ENCODE measurements at places on chromosomes 12 and 14.

DNA sequence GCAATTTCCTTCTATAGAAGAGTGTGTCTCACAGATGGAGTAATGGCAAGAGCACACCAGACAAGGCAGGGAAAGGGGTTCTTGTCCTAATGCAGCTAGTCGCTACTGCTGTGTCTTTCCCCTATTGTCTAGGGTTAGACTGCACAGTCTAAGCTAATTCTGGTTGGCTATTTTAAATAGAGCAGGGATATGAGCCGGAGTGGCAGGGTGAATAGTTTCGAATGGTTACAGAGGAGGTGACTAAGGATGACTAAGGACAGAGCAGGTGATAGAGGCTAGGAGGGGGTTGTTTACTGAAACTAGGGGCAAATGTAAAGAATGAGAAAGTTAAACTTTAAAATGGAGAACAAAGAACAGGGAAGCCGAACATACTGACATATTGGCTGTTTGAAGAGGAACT lies 25.6 kb upstream of the CPNE8 start:
- no peak for DNase-seq

GRCh38 chr14:105636935-105637334 lies 110.6 kb downstream of the TMEM121 start:
- no peak for DNase-seq

- DNase-seq, result peak; percentile 24
These were observed 318.4 kb downstream of the RAD51B start for GRCh38 chr14:68137704-68138619.

- DNase-seq, result no peak
These were observed 257.2 kb upstream of the PRICKLE1 start for GRCh38 chr12:42846782-42847181.

DNA sequence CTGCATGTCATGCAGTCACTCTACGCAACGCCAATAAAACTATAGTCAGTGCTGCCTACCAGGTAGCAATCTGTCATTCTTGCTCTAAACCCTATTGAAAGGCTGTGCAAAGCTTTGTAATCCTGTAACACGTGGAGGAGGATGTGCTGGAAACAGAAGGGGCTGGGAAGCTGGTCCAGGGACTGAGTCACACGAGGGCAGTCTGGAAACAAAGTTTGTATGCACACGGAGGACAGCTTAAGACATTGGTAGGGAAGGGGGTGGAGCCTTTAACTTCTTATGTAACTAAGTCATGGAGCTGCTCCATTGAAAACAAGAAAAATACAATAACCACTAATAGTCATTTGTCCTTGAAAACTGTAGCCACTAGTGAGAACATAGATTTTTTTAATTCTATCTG lies 128.0 kb downstream of the BCAT1 start:
- no peak for DNase-seq

All from NCI-H2029 (cell line).